ENCODE measurements at places on chromosomes 4 and X. TPM values are rescaled to one million over a fixed set of nuclear protein-coding genes. Genes with fewer than 3 reads are reported as not detected.

Gene GPR119
- total RNA-seq = not detected

Gene GABRQ
- not detected for total RNA-seq

Gene CT45A10
- not detected for total RNA-seq

Gene UNC5C
- total RNA-seq = 1.8 TPM

GRCh38 chrX:153791104-153791852 is 2.9 kb downstream of the IDH3G start:
- H3K36me3 ChIP-seq = peaks cover 17% of the 10 kb centered on the region
- no peak overlapping the region for H3K27ac ChIP-seq
- H3K4me3 ChIP-seq = no peak overlapping the region

- DNase-seq = no peak
- no peaks in the 10 kb centered on the region for H3K27me3 ChIP-seq
- no peaks in the 10 kb centered on the region for H3K4me1 ChIP-seq
- H3K27ac ChIP-seq = no peak overlapping the region
These were observed 23.7 kb downstream of the MGARP start for GRCh38 chr4:139256349-139256748.

DNA sequence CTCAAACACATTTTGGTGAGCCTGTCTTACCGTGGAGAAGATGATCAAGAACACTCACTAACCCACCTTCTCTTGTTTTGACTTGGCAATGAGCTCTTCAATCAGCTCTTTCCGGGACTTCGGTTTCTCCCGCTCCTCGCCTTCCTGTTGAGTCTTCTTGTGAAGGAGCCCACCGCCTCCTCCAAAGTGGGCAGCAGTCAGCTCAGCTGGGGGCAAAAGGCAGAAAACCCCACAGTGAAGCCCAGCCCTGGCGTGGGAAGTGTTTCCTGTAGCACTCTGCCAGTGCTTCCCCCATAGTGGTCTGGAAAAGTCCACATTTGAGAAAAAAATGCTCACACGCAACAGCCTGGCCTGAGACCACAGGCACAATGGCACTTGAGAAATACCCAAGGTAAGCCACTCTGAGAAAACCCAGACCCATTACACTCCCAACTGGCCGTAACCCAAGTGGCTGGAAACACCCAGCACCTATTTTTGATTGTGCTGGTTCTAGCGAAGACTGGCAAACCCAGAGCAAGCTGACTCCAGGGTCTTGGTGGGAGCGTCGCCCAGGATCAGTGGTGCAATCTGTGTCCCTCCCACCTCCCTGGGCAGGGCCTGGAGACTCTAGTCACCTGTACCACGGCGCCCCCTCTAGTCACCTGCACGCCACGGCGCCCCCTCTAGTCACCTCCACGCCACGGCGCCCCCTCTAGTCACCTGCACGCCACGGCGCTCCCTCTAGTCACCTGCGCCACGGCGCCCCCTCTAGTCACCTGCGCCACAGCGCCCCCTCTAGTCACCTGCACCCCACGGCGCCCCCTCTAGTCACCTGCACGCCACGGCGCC is 8.6 kb downstream of the NOP14 start:
- no peaks in the 10 kb centered on the region for H3K27me3 ChIP-seq
- DNase-seq = no peak
- H3K36me3 ChIP-seq = peaks cover 23% of the 10 kb centered on the region
- H3K27ac ChIP-seq = peak overlapping the region; percentile 34
- H3K4me3 ChIP-seq = no peak overlapping the region

DNA sequence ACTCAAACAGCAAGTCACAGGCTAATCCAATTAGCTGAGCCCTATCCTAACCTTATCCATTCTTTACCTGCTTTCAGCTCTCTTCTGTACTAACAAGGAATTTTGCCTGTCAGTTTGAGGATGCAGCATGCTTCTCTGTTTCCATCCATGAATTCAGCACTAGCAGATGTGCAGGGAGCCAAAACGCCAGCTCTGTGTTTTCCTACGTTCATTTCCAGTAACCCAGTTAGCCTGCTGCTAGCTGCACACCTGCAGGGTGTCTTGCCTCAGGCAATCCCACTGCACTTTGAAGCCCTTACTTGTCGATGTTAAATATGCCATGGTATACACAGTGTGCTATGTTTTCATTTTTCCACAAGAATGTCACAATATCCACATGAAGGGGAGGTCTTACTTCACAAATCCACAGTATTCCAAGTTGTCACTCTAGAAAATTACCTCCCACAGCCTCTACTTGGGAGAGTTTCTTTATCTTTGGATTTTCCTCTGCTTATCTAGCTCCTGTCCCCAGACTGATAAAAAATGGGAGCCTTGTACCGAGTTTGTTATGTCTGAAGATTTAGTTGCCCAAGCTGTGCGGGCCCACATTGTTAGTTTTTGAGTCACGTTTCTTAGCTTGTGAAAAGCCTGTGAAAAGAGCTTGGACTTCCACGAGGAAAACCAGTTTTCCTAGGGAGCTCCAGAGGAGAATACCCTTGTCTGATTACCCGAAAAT is 127.6 kb upstream of the HHIP start:
- DNase-seq = no peak
- no peaks in the 10 kb centered on the region for H3K4me1 ChIP-seq
- no peak overlapping the region for H3K4me3 ChIP-seq
- H3K27me3 ChIP-seq = no peaks in the 10 kb centered on the region

- H3K4me3 ChIP-seq = no peak overlapping the region
- H3K27ac ChIP-seq = no peak overlapping the region
- H3K36me3 ChIP-seq = no peaks in the 10 kb centered on the region
- H3K27me3 ChIP-seq = no peaks in the 10 kb centered on the region
- no peak for DNase-seq
These were observed 784.3 kb downstream of the ADGRL3 start for GRCh38 chr4:61984260-61984909.

DNA sequence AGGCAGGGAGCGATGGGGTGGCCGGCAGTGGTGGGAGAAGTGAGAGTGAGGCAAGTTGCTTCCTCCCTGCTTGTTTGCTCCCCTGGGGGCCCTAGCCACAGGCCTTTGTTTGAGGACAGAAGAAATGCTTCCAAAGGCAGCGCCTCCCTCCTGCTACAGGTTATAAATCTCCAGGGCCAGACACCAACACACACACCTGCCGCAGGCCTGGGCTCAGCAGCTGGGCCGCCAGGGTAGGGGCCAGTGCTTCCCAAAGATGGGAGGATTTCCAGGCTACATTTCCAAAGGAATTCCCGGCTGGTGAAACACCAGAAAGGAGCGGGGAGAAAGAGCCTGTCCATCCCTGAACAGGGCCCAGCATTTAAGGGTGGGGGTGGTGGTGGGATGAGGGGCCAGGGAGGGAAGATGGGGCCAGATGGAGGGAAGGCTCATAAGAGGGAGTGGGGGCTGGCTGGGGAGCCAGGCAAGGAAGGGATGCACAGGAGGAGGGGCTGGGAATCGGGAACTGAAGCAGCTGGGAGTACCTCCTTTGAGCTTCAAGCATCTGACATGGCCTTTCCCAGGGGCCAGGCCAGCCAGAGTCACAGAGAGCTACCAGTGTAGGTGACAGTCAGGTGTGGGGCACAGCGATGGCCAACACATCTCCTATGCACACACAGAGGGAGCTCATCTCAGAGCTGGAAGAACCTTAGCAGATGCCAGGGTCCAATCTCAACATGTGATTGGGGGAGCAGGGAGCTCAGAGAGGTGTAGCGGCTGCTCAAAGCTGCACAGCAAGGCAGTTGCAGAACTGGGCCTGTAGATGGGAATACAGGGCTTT is 143.9 kb downstream of the PJA1 start:
- no peak overlapping the region for H3K27ac ChIP-seq
- no peaks in the 10 kb centered on the region for H3K4me1 ChIP-seq
- no peaks in the 10 kb centered on the region for H3K36me3 ChIP-seq
- no peaks in the 10 kb centered on the region for H3K27me3 ChIP-seq
- no peak overlapping the region for H3K4me3 ChIP-seq

- no peaks in the 10 kb centered on the region for H3K36me3 ChIP-seq
- H3K4me3 ChIP-seq = peak overlapping the region; percentile 42
- H3K4me1 ChIP-seq = peaks cover 11% of the 10 kb centered on the region
- H3K27me3 ChIP-seq = no peaks in the 10 kb centered on the region
These were observed 773 bp downstream of the DAPP1 start for GRCh38 chr4:99817309-99817890.

Measured in upper lobe of left lung (tissue), 6 donors.